ENCODE measurements at places on chromosomes 2 and 18.

DNA sequence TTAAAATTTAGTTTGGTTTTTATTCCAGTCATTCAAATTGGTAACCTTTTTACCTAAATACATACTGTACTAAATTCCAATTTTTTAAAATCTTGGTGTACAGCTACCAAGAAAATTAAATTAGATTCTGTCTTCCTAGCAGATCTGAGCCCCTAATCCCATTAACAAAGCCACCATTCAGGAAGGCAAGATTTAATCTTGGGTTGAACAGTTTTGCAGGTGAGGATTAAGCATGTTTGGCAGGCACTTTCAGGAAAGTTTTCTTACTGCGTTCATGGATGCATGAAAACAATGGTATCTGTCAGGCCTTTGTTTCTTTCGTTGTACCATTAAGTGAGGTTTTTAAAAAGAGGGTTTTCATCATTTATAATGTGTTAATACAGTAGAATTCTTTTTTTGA, 32.8 kb downstream of the ITPRID2 start:
- ATAC-seq, result no peak

GRCh38 chr2:167487728-167488127, 599.4 kb downstream of the XIRP2 start:
- ATAC-seq, result no peak

DNA sequence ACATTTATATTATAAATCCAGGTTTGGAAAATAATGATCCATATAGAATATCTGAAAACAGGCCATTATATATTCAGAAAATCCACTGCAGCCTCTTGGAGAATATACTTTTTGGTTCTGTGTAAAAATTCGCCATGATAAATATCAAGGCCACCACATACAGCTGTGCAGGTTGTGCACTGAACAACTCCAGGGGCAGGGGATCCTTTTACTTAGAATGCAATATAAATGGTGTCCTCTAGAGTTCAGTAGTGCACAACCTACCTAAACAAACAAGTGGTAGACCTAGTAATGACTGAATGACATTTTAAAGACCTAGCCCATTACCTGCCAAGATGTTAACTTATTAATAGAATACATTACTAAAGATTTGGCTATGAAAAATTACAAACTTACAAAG, 22.4 kb downstream of the MOGAT1 start:
- ATAC-seq, result peak; percentile 39

- ATAC-seq, result no peak
Measured at GRCh38 chr2:145095641-145096435, 575.9 kb upstream of the ZEB2 start.

- ATAC-seq, result no peak
Measured at GRCh38 chr2:99450199-99450598, 39.6 kb downstream of the REV1 start.

DNA sequence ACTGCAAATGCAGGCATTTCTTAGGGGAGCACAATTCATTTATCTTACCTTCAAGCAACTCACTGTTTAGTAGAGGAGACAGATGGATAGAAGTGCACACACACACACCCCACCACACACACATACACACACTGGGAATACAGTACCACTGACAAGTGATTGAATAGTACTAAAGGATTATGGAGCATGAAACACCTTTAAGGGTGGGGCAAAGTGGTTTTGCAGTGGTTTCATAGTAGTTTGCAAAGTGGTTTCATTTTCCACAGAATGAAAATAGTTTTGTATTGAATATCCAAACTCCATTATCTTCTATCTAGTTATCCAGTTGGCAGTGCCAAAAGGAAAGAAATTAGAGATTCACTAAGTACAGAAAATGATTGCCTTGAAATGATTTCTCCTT, 18.9 kb downstream of the KIF5C start:
- ATAC-seq, result peak; percentile 42

GRCh38 chr2:67289921-67290371, 107.2 kb upstream of the ETAA1 start:
- peak; percentile 38 for ATAC-seq

- peak; percentile 11 for ATAC-seq
Measured at GRCh38 chr2:10162586-10163497, 40.3 kb downstream of the RRM2 start.
